Caki2 (cell line): ENCODE measurements at places on chromosomes 2 and 18. TPM values are rescaled to one million over a fixed set of nuclear protein-coding genes. Genes with fewer than 3 reads are reported as not detected.

Gene LOXHD1
- not detected in 2 replicates for total RNA-seq

GRCh38 chr2:128577141-128577930 is 258.7 kb upstream of the HS6ST1 start:
- DNase-seq, result no peak

Gene NEU2
- total RNA-seq, result not detected in 2 replicates

- DNase-seq, result peak; percentile 98
Observed at GRCh38 chr2:120564213-120565094, 171.2 kb upstream of the GLI2 start.

DNA sequence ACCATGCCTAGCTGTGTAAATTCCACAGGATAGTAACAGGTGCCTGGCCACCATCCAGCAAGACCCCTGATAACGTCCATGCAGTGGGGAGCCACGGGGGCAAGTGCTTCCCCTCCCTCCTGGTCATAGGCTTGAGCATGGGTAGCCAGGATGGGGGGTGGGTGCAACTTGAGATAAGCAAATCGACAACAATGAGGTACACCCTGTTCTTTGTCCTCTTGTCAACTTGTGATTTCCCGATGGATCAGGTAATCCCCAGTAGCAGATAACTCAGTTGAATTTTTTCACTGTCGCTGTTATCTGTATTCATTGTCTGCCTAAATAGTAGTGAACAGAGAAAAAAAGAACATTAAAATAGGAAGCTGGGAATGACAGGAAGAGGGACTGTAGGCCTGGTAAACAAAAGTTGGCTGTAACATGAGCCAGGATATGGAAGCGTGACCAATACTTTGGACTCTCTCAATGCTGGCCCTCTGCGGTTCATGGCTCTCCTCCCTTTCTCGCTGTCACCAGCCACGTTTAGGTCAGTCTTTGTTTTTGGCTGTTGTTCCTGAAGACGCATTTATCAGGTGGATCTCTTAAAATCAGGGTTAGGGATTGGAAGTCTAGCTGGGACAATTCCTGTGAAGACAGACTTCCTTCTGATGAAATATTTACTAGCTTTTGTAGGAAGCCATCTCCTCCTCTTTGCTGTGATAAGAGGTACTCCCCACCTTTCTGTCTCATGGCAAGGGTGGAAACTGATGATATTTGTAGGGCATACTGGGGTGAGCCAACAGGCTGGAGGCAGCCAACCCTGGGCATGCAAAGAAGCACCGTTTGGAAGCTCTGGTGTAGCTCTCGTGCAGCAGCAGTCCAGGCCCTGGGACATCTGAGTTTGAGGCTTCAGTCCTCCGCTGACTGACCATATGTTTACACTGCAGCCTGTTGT is 42.4 kb downstream of the TCF7L1 start:
- no peak for DNase-seq

Gene NYAP2
- total RNA-seq, result not detected in 2 replicates

- no peak for DNase-seq
Observed at GRCh38 chr2:172962824-172963223, 112.8 kb upstream of the MAP3K20 start.

Gene TIMM21
- total RNA-seq, result 15.5 and 31.9 TPM in 2 replicates

- peak; percentile 65 for DNase-seq
Observed at GRCh38 chr2:151361674-151362370, 4.4 kb downstream of the TNFAIP6 start.

DNA sequence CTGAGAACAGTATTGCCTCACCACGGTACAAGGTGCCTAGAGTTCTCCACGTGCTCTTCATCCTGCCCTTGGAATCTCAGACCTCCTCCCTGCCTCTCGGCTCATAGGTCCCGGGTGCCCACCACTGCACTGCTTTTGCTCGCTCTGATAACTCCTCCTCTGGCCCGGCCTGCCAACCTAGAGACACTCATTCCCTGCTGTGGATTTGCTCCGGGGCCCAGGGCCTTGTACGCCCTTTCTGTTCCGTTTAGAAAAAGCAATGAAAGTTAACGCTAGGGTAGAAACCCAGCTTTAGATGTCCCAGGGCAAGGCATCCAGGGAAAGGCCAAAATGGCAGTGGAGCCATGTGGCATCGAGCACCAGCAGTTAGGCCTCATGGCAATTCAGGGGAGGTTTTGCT is 253.9 kb downstream of the VAPA start:
- DNase-seq, result no peak
